Stimulated activated CD8-positive, alpha-beta memory T cell treated with anti-CD3 and anti-CD28 coated beads, Interleukin-4, amount 100 ng/mL, for 1 hour (primary cell): ENCODE measurements at places on chromosomes 2 and 18.

DNA sequence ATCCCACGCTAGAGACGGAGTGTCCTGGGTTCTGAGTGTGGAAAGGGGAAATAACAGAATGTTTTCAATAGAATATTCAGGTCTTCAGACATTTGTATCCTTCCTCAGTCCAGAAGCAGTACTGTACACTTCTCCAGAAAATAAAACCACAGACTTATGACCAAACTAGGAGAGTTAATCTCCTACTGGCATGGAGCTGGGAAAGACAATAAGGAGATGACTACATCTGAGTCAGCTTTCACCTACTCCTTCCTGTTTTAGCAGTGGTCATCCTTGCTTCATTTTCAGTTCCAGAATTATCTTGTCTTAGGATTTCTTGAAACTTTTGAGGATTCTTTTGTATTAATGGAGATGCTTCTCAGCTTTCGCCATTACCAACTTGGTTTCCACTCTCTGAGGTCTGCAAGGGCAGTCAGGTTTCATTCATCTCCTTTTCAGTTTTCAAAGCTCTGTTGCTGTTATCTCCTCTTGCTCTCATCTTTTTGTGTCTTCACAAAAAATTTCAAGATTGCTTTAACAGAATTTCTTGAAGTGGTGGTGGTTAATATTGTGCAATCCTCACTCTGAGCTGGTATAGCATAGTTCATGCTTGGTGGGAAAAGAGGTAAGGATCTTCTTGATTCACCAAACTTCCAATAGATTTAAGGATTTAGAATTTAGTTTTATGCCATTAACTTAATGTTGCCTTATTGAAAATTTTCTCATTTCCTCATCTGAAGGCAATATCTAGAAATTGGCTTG is 23.7 kb upstream of the NR4A2 start:
- DNase-seq: no peak

DNA sequence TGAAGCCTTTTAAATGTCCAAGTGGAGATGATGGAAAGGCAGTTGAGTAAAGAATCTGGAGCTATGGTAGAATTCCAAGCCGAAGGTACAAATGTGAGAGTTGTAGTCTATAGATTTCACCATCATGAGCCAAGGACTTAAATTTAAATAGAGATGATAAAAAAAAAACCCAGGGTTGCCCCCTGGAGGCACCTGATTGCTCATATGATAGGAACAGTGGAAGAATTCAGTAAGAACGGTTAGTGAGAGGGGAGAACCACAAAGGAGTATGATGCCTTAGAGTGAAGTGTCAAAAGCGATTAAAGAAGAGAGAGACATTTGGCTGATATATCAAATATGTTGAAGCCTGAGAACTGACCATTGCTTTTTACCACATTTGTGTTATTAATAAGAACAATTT is 11.9 kb downstream of the NYAP2 start:
- DNase-seq: no peak

GRCh38 chr2:27307545-27308358 is 493 bp downstream of the UCN start:
- no peak for DNase-seq

DNA sequence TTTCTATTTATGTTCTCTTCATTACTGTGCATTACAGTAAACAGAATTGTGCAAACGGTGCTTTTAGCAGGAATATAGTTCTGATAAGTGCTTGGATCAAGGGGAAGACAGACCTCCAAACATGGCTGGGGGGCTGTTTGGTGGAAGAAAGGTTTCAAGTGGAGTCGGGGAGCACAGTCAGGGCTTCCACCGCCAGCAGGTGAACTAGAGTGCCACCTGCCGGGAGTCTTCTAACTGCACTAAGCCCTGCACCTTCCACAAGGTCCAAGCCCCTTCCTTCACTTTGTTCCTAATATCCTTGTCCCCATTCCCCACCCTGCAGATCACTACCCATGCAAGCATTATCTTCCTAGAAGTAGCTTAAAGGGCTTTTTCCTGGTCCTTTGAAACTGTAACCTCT is 11.1 kb downstream of the ONECUT2 start:
- DNase-seq: no peak

- no peak for DNase-seq
These were observed at the start of gene SLC8A1 for GRCh38 chr2:40451918-40452605. SLC8A1 (minus strand) TSS chr2:40452090.

DNA sequence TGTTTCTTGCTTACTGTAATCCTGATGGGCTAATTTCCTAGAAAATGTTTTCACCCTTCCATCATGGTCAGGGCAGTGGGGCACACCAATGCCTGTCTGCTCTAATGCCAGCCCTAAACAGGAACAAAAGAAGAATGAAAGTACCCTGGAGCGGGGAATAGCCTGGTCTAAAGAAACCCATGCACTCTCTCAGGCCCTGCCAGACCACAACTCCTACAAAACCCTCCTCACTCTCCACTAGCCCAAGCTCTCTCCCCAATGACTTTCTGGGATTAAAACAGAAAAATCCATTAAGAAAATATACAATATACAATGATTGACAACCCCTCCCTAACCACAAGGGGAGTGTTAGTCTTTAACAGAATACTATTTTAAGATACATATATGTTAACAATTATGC is 67.6 kb downstream of the AAK1 start:
- no peak for DNase-seq

- no peak for DNase-seq
These were observed 1.4 kb downstream of the MBP start for GRCh38 chr18:77131100-77131651.

DNA sequence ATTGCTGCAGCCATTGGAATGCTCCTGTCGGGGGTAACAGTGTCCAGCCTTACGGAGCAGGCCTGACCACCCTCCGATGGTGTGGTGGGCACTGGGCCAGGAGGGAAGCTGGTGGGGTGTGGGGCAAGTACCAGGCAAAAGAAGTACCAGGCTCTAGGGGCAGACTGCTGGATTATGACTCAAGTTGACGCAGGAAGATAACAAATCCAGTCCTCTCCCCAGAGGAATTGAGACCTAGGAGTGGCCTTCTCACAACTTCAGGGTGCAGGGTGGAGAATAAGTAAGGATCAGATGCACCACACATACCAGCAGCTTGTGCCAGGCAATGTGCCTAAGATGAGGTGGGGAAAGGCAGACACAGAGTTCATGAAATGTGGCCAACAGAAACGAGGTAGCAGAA is 37.9 kb downstream of the SEMA4F start:
- DNase-seq: no peak

- DNase-seq: no peak
These were observed 21.9 kb downstream of the EVA1A start for GRCh38 chr2:75538521-75539490.

- no peak for DNase-seq
These were observed 15.1 kb downstream of the HOXD3 start for GRCh38 chr2:176172007-176172894.

DNA sequence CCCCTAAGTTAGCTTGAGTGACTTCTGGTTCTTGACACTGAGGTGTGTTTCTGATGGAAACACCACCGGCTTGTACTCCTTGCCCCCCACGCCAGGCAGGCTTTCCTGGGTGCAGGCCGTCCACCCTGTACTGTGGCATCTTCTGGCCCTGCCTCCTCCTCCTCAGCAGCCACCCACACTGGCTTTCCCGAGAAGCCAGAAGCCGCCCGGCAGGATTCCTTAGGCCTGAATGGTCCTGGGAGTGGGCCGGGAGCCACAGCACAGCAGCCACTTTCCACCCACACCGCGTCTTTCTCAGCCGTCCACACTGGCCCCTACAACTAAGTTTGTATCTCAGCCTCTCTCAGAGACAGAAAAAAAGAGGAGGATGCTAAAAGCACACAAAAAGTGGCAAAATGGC is 2.1 kb upstream of the HSBP1L1 start:
- DNase-seq: no peak

DNA sequence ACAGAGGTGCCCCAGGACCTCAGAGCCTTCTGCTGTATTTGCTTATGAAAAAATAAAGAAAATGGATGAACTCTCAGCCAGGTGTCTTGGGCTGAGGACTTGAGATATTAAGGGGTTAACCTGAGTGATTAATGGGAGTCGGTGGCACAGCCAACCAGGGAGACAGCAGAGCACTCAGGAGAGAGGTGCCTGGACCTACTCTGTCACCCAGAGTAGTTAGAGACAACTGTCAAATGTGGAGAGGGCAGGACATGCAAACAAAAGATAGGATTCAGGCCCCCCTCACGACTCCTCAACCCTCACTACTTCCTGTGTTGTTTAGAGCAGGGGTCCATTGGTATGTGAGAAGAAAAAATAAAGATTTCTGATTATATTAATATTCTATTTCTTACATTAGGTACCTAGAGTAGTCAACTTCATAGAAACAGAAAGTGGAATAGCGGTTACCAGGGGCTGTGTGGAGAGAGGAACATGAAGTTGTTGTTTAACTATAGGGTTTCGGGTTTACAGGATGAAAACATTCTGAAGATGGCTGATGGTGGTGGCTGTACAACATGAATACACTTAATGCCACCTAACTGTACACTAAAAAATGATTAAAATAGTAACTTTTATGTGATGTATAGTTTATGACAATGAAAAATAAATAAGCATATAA is 28.6 kb upstream of the CETN1 start:
- DNase-seq: no peak

- DNase-seq: no peak
These were observed 69.6 kb downstream of the R3HDM1 start for GRCh38 chr2:135600915-135601314.

GRCh38 chr2:138699421-138699820 is 80.8 kb downstream of the NXPH2 start:
- DNase-seq: no peak

DNA sequence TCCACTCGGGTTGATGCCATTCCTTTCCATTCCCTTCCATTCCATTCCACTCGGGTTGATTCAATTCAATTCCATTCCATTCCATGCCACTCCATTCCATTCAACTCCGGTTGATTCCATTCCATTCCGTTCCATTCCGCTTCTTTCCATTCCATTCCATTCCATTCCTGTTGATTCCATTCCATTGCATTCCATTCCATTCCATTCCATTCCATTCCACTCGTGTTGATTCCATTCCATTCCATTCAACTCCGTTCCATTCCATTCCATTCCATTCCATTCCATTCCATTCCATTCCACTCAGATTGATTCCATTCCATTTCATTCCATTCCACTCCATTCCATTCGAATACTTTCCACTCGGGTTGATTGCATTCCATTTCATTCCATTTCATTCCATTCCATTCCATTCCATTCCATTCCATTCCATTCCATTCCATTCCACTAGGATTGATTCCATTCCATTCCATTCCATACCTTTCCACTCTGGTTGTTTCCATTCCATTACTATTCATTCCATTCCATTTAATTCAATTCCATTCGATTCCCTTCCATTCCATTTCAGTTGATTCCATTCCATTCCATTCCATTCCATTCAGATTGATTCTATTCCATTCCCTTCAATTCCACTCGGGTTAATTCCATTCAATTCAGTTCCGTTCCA is 1141.8 kb downstream of the RPIA start:
- no peak for DNase-seq

- DNase-seq: no peak
These were observed 67.5 kb upstream of the TTN start for GRCh38 chr2:178874529-178875240.

GRCh38 chr18:34880882-34881834 is 160.1 kb upstream of the MAPRE2 start:
- DNase-seq: no peak

DNA sequence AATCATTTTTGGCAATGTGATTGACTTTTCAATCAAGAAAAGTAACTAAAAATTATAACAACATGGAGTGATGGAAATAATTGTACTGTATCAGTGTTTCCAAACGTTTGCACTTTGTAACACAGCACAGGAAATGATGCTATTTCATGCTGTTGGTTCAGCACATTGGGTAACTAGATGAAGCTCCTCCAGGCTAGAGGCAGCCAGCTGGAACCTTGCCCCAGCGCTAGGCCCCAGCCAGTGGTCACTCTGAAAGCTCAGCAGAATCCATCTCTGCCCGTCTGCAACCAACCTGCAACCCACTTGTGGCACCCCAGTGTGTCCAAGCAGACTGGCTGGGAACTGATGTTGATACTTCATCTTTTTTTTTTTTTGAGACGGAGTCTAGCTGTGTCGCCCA is 15.3 kb downstream of the UNC50 start:
- no peak for DNase-seq

- DNase-seq: no peak
These were observed 171.8 kb downstream of the GBX2 start for GRCh38 chr2:235996419-235996818.

- DNase-seq: peak; percentile 17
These were observed 6.0 kb upstream of the ALLC start for GRCh38 chr2:3651691-3652648.

DNA sequence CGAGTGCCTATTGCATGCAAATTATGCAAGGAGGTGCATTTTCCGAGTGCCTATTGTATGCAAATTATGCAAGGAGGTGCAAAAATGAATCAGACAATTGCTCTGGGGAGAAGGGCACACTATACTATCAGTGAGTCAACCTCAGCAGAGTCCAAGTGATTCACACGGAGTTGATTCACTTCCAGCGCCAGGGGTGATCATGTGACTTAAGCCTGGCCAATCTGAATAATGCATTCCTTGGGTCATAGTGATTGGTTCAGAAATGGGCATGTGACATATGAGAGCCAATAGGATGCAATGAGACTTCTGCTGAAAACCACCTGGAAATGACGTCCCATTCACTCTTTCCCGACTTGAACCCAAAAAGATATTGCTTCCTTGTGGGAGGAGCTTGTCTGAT is 152.2 kb downstream of the DAW1 start:
- no peak for DNase-seq

DNA sequence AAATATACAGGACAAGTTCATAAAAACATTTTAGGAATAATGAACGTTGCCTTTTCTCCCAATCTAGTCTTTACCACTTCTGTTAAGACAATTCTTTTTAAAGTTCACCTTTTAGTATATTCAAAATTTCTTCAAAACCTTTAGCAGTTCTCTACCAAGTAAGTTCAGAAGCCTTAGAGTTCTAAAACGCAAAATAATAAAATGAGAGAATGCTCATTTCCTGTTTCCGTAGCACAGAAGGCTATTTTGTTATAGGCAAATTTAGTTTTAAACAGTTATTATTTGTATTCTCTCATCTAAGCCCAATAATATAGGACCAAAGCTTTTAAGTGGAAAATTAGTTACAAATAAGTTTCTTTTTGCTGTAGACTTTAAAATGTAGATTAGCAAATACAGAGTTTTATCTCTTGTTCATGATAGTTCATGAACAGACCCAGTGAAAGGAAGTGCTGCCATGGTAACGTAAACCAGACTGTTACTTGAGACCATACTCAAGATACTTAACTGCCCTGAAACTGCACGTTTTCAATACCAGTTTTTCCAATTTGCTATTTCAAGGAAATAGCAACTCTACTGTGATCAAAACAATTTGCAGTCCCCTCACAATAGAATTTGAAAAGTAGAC is 173.1 kb upstream of the STON1 start:
- no peak for DNase-seq

DNA sequence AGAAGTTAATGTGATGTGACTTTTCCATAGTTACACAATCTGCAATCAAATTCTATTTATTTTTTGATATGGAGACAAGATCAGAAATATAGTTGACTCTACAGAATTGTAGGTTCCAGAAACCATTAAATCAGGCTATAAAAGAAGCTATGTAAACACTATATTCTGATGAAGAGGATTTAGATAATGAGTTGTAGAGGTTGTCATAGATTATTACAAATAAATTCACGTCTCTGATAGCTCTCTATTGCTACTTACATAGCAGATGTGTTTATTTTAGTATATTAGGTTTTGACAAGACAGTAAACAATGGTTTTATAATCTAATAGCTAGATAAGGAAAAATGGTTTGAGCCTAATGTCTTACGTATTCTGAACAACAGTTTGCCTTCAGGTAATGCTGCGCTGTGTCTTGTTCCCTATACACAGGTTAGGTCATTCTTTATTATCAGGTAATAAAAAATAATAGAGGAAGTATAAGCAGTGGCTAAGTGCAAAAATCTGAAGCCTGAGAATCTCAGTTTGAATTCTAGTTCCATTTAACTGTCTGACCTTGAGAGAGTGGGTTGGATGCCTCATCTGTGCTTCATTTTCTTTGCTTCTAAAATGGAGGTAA is 93.4 kb downstream of the PPP1R1C start:
- no peak for DNase-seq
